D721Med (cell line): ENCODE measurements at places on chromosomes 3 and 15.

GRCh38 chr3:185114756-185115155, 38.1 kb downstream of the C3orf70 start:
- no peak for DNase-seq

- DNase-seq, result no peak
Observed at GRCh38 chr15:95565016-95565600, 765.4 kb upstream of the NR2F2 start.

DNA sequence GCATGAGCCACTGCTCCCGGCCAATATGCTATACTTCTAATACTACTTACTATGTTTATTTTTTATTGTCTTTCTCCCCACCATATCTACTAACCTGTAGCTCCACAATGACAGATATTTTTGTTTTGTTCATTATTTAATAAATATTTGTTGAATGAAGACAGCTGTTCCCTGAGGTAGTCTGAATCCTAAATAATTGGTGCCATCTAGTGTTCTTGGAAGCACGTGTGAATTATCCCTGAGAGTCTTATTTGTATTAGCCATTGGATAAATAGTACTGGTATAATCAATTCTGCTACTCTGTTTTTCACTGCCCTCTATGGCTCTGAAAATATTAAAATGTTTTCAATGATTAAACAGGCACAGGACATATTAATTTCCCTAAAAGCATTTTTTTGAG, 5.6 kb upstream of the APPL1 start:
- DNase-seq, result no peak

- DNase-seq, result no peak
Observed at GRCh38 chr3:189557824-189558223, 73.4 kb upstream of the TP63 start.

DNA sequence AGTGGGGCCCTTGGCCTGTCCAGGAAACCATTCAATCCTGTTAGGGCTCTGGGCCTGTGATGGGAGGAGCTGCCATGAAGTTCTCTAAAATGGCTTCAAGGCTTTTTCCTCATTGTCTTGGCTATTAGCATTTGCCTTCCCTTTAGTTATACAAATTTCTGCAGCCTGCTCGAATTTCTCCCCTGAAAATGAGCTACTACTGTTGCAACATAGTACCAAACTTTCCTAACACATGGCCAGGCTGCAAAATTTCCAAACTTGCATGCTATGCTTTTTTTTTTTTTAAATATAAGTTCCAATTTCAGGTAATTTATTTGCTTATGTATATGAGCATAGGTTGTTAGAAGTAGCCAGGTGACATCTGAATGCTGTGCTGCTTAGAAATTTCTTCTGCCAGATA, 560.8 kb upstream of the TBL1XR1 start:
- DNase-seq, result no peak

- DNase-seq, result no peak
Observed at GRCh38 chr3:12178091-12178820, 19.5 kb upstream of the TIMP4 start.

DNA sequence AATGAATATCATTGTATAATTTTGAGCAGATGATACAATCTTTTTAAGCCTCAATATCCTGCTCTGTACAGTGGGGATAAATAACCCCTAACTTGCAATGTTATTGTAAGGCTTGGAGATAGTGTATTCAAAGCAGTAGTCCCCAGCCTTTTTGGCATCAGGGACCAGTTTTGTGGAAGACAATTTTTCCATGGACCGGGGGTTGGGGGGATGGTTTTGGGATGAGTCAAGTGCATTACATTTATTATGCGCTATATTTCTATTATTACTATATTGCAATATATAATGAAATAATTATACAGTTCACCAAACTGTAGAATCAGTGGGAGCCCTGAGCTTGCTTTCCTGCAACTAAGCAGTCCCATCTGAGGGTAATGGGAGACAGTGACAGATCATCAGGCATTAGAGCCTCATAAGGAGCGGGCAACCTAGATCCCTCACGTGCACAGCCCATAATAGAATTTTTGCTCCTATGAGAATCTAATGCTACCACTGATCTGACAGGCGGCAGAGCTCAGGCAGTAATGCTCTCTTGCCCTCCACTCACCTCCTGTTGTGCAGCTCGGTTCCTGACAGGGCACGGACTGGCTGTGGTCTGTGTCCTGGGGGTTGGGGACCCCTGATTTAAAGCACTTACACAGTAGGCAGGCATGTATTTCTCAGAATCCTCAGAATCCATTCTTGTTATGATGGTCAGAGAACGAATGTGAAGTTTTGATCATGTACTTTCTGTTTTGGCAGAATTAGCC, 102.2 kb downstream of the PTPRG start:
- DNase-seq, result no peak

- DNase-seq, result no peak
Observed at GRCh38 chr3:48356419-48356818, 15.6 kb upstream of the FBXW12 start.

GRCh38 chr3:108182339-108182738, 39.9 kb downstream of the IFT57 start:
- no peak for DNase-seq

DNA sequence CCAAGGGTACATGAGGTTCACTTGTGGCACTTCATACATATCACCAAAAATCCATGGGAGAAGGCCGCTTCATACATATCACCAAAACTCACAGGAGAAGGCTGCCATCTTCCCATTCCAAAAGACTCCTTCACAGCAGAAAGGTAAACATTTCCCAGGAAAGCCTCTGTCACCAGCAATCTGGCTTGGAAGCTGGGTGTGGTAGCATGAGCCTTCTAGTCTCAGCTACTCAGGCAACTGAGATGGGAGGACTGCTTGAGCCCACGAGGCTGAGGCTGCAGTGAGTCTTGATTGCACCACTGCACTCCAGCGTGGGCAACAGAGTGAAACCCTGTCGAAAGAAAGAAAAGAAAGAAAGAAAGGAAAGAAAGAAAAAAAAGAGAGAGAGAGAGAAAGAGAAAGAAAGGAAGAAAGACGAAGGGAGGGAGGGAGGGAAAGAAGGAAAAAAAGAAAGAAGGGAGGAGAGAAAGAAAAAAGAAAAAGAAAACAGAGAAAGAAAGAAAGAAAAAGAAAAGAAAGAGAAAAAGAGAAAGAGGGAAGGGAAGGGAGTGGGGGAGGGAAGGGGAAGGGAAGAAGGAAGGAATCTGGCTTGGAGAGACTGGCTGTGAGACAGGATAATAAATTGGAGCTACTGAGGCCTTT, 7.2 kb downstream of the LRIG1 start:
- no peak for DNase-seq

DNA sequence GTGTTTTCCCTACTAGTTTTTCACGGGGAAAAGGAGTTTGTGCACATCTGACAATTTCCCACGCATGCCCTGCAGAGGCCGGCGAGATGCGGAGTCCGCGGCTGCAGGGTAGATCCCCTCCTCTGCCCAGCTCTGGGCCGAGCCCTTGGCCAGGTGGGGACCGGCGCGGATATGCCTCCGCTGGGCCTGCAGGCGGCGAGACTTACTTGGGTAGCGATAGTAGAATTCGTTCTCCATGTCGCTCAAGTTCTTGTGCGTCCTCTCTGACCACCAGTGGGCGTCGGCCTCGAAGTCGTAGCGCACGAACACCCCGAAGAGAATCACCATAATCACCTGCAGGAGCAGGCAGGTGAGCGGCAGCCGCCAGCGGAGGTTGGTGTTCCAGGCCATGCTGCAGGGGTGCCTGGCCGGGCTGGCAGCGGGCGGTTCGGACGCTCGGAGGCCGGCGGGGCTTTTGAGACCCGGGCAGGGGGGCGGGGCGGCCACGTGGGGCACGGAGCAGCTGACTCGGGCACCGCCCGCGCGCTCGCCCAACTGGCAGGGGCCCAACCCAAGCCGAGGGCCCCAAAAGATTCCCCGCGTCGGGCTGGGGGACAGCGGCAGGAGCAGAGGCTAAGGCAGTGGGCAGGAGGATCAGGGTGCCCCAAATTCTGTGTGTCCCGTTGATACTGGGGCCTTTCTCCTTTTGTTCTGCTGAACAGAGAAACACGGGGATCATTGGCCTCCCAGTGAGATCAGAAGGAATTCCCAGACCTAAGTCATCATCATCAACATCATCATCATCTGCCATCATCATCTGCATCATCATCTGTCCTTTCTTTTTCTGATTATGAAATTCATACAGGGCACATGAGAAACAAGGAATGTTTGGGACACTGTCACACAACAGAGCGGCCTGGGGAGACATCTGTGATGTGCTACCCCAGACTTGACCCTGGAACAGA, at the start of gene RHCG:
Gene RHCG, minus strand, starts transcription at position 429 of the 944 bp plus-strand sequence. Its CDS starts 39 bp downstream, at position 390.
- no peak for DNase-seq

DNA sequence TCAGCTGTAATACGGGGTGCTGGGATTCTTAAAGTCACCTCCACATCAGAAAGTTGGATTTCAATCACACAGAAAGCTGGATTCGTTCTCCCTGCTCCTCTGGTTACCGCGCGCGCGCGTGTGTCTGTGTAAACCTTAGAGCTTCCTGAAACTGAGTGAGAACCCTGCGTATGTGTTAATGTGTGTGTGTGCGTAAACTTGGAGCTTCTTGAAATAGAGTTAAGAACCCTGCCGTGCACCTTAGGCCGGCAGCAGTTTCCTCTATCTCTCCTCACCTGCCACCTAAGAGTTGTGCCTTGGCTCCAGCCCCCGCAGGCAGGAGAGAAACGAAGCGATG, 531 bp downstream of the LZTFL1 start:
- no peak for DNase-seq

DNA sequence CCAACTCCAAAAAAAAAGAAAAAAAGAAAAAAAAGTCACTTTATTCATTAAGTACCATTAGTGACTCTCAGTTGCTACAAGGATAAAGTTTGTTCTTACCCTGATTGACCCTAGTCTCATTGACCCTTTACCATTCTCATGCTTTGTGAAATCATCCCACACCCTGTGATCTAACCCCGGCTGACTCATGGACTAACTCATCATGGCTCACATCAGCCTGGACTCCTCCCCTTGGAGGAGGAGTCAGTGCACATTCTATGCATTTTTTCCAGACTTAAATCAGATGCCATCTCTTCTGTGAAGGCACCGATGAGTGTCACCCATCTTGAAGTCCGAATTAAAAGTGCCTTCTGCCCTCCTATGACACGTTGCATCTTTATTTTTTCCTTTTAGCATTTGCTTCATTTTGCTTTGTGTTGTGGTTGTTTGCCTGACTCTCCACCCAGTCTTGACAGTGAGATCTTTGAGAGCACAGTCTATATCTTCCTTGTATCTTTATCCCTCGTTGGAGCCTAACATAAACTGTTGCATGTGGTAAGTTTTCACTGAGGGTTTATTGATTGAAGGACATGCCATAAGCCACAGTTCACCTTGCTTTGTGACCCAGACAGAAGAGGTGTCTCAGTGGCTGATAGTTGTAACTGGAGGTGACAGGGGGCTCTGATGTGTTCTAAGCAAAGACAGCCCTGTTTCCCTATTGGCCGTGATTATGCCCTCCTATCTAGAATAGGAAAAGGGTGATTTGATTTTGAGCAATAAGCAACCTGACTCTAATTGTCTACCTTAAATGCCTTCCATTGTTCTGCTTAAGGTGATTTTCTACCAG, 72.1 kb downstream of the IL1RAP start:
- DNase-seq, result no peak

DNA sequence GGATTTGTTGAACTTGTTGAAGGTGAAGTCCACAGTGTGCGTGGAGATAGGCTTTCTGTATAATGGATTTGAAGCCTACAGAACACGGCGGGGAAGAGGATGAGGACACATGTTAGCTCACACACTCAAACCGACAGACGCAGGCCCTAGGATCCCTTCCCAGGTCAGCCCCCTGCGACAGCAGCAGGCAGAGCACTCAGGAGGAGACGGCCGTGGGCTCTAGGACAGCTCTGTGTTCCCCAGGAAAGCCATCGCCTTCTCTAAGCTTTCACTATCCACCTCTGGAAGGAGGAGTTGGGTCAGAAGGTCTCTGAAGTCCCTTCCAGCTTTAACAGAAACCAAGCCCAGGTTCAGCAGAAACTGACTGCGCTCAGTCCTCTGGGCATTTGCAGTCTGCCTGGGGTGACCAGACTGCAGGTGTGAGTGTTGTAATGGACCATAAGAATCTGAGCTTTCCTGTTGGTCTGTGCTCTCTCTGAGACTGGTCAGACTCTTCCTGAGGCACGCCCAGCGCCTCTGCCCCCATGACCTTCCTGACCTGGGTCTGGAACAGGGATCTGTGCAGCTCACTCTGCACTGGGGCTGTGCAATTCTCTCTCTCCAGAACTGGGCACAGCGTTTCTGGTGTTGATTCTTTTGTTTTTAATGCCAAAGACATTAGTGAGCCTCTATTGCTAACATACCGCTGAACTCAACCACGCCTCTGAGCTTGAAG, 33.5 kb downstream of the UMPS start:
- DNase-seq, result no peak

DNA sequence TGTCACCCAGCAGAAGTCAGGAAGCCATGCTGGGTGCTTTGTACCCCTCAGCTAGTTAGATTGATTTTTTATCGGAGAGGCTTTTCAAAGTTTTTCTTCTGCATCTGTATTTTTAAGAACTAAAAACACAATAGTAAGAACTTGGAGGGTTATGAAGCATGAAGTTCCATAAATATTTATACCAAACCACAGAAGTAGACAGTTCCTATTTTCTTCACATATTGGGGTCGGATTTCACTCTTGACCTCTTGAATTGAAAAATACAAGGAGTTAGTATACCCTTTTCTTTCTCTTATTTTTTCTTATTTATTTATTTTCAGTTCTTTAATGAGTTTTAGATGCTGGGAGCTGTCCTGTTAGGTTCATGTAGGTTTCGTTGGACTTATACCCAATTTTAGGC, 35.1 kb downstream of the SLC25A26 start:
- no peak for DNase-seq

DNA sequence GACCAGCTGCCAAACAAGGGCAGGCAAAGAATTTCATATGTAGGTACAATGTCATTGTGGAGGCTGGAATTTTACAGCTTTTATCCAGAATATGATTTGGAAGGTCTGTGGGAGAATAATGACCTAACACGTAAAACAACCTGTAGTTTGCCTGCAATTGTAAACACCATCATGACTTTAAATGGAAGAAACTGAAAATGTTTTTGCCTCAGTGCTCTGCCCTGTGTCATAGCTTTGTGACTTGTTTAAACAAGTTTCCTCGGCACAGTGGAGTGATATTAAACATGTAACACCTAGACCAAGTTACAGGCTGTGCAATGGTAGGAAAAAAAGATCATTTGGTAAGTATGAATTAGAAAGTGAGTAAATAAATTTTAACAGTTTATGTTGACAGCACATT, 171.6 kb upstream of the MBNL1 start:
- DNase-seq, result no peak

GRCh38 chr3:78253860-78254259, 1214.0 kb downstream of the ROBO2 start:
- DNase-seq, result no peak

- no peak for DNase-seq
Observed at GRCh38 chr15:35444557-35445204, 101.3 kb downstream of the DPH6 start.

GRCh38 chr3:78868570-78868969, 899.2 kb downstream of the ROBO1 start:
- no peak for DNase-seq

DNA sequence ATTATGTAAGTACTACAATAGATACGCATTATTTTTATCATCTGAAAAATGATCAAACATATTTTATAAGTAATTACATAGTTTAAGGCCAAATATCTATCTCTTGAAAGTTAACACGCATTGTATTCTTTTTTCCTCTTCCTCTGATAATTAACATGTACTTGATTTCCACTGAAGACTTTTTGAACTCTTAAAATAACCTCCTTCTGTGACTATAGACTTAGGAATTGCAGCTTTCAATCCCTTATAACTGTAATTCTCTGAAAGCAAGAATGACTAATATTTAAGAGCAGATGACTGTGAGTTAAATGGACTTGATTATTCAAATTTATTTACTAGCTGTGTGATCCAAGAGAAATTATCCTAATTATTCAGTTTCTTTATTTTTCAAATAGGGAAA, 730.6 kb upstream of the NECTIN3 start:
- no peak for DNase-seq

GRCh38 chr3:148975248-148975647, 16.1 kb upstream of the GYG1 start:
- DNase-seq, result no peak
